ENCODE measurements at places on chromosomes 6 and 20.

GRCh38 chr20:59993736-59994430 lies 35.7 kb downstream of the CDH26 start:
- DNase-seq = no peak

- no peak for DNase-seq
Measured at GRCh38 chr6:111805511-111806164, 67.6 kb downstream of the FYN start.

- no peak for DNase-seq
Measured at GRCh38 chr6:112780498-112781096, 433.5 kb downstream of the RFPL4B start.

- DNase-seq = no peak
Measured at GRCh38 chr20:32972181-32973076, 31.8 kb downstream of the SUN5 start.

DNA sequence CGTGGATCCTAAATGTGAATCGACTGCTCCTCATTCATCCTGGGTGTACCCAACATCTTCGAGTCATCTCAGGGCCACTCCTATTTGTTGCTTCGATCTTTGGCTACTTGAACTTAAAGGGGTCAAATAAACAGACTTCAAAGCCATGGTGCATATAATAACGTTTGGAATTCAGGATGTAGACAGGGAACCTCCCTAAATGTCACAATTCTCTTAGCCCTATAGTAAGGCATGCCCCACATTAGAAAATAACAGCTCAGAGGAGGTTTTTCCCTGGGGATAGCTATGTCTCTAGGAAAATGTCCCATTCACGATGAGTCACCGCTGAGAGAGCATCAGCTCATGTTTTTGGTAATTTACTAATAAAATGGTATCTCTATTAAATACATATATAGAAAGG lies 54.8 kb upstream of the BMP6 start:
- no peak for DNase-seq

GRCh38 chr6:169406804-169407203 lies 153.2 kb upstream of the THBS2 start:
- DNase-seq = no peak

DNA sequence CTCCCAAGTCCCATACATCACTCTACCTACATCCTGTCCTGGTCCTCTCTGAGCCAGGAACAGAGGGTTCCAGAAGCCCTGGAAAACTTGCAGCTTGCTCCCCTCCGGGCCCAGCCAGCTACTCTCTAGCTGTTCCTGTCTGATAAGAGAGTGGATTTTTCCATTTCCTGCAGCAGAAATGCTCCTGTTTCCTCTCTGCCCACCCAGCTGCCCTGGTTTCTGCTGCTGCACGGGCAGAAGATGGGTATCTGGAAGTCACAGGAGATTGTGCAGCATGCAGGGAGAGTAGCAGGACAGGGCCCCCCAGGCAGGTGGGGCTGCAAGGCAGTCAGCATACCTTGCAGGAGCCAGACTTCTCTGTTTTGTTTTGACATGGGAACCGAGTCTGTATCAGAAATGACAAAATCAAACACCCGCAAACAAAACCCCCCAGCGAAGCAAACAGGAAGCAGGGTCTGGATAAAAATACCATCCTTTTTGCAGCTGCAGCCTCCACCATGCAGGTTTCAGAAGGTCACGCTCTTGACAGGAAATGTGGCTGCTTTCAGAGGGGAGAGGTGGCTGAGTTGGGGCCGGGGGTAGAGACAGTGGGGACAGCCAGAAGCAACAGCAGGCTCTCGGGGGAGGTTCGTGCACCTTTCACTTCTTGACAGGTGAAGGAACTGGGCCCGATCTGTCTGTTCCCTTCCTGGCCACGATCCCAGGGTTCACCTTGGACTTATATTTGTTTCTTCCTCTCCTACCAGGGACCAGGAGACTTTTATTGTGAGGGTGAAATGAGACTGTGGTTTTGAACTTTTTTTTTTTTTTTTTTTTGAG lies 50.8 kb upstream of the FAM83D start:
- peak; percentile 72 for DNase-seq

GRCh38 chr6:158752613-158753012 lies 66.6 kb downstream of the EZR start:
- no peak for DNase-seq

GRCh38 chr6:141229296-141229695 lies 903.4 kb upstream of the GJE1 start:
- DNase-seq = no peak

DNA sequence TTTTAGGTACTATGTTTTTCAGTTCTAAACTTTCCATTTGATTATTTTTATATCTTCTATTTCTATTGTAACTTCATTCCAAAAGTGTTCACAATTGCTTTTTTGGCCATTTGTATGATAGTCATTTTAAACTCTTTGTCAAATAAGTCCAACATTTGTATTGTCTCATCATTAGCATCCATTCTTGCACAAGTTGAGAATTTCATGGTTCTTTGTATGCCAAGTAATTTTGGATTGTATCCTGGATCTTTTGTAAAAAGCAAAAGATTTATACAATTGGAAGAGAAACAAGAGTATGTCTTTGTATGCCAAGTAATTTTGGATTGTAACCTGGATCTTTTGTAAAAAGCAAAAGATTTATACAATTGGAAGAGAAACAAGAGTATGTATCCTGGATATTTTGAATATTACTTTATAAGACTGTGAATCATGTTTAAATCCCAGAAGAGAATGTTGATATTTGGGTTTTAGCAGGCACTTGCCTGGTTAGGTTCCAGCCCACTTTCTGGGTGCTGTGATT lies 36.9 kb upstream of the NT5E start:
- DNase-seq = no peak

GRCh38 chr6:156720691-156721685 lies 56.2 kb upstream of the ARID1B start:
- no peak for DNase-seq

- DNase-seq = peak; percentile 99
Measured at GRCh38 chr6:6686748-6687601, 98.5 kb downstream of the LY86 start.

- no peak for DNase-seq
Measured at GRCh38 chr6:22732176-22732970, 163.0 kb downstream of the HDGFL1 start.
